Lower lobe of right lung (tissue), 2 donors: ENCODE measurements at places on chromosomes 4 and X. TPM values are rescaled to one million over a fixed set of nuclear protein-coding genes. Genes with fewer than 3 reads are reported as not detected.

The ARHGEF38 gene
- total RNA-seq = 20.6 TPM

The GC gene
- total RNA-seq = 0.86 TPM

The SEC31A gene
- 183 TPM for total RNA-seq

The MYL5 gene
- total RNA-seq = 9.7 TPM

The UGT2A3 gene
- total RNA-seq = not detected

The ANK2 gene
- 14.0 TPM for total RNA-seq

The IGSF1 gene
- 0.09 TPM for total RNA-seq

The EMCN gene
- total RNA-seq = 53.3 TPM

The DMRTC1 gene
- total RNA-seq = not detected

The TBC1D25 gene
- total RNA-seq = 12.0 TPM

GRCh38 chr4:46947541-46947940 lies 38.5 kb upstream of the COX7B2 start:
- no peak for DNase-seq

DNA sequence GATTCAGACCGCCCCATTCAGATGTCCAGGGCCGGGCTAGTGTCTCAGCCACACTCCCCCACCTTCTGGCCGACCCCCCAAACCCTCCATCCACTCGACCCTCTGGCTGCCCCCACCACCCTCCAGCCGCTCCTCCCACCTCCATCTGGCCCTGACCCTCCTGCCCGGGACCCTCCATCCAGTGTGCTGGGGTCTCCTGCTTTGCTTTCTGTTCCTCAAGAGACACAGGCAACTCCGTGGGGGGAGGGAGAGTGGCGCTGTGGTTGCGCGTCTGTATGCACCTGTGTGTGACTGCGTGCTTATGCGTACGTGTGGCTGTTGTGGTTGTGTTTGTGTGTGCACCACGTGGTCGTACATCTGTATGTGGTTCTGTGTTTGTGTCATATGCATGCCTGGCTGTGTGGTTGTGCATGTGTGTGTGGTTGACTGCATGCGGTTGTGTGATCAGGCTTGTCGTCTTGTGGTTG lies 33.3 kb downstream of the CPLX1 start:
- peak; percentile 40 for DNase-seq

DNA sequence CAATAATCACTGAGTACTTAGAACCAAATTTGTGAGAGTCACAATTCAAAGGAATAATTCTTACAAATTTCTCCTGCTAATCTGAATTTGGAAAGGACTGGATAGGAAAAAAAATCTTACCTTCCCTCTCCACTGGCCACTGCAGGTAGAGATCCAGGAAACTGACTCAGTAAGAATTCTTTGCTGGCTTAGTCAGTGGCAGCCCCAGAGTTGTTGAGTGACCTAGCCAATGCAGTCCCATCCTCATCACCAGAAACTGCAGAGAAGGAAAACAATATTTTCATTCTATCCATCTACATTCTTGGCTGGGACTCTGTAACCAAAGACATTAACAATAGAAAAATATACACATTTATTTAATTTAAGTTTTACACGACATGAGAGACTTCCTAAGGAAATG lies 572.0 kb downstream of the ADGRL3 start:
- no peak for DNase-seq

GRCh38 chr4:93825551-93826216 lies 2.9 kb upstream of the ATOH1 start:
- no peak for DNase-seq

- DNase-seq = no peak
Observed at GRCh38 chrX:87813566-87813965, 296.0 kb downstream of the KLHL4 start.

DNA sequence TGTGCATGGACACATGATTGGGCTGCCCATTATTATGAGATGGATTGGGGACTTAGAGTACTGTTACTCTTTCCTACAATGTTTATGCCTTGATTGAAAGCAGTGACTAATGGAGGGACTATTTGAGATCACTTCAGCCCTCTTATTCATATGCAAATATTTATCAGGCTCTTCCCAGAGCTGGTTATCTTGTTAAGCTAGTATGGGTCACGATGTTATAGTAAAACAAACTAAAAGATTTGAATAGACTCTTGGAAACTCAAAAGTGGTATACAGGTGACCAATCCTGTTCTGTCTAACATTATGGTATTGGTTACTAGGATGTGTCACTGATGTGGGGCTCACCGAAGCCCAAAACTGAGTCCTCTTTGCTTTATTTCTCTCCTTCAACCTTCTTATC lies 306.2 kb upstream of the CASK start:
- no peak for DNase-seq

- DNase-seq = no peak
Observed at GRCh38 chr4:122537388-122538135, 81.0 kb upstream of the IL2 start.

GRCh38 chr4:115851918-115852766 lies 738.7 kb upstream of the NDST4 start:
- DNase-seq = peak; percentile 34

DNA sequence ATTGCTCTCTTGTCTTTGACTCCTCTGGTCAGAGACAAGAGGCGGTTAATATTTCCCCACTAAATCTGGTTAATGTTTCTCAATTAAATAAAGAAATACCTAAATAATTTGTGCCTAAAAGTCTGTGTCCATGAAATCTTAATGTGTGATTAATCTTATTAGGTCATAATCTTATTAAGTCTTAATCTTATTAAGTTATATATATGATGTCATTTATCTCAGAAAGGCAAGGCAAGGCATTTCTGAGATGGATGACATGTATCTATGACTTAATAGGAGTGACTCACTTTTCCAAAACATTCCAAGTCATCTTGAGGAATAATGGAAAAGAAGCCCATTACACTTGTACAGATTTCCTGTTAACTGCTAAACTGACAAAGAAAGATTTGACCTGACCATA lies 74.7 kb downstream of the TRAM1L1 start:
- no peak for DNase-seq

- no peak for DNase-seq
Observed at GRCh38 chrX:38335382-38335781, 8.1 kb upstream of the RPGR start.

DNA sequence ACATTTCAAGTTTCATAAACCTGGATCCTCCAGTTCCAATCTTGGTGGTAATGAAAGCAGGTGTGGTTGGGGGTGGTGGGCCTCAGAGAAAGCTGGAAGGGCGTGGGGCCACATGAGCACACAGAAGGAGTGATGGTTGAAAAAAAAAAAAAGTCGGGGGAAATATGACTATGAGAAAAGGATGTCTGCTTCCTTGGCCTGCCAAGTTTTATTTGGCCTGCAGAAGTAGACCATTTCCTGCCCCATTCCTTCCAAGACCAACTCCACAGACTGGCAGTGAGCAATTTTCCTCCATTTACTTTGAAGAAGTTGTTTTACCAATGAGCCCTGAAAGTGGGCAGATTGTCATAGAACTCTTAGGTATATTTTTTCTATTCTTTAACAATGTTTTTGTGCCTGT lies 43.3 kb downstream of the LNX1 start:
- no peak for DNase-seq

- DNase-seq = no peak
Observed at GRCh38 chr4:165355900-165356300, 22.9 kb upstream of the CPE start.

DNA sequence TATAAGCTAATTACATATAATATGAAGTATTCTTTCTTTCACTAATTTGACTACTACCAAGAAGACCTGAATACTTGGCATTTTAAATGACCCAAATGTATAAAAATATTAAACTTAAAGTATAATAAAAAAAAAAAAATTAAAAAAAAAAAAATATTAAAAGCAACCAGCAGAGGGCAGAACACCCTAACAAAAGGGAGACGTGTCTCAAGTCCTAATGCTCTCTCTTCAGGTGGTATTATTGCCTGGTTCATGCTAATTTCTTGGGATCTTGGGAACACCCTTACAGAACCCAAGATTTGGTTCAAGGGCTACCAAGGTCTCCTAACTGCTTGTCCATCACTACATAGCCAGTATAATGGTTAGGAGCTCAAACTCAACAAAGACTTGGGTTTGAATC lies 754.8 kb downstream of the RAB28 start:
- DNase-seq = no peak

GRCh38 chr4:35912174-35912573 lies 332.1 kb downstream of the ARAP2 start:
- no peak for DNase-seq

DNA sequence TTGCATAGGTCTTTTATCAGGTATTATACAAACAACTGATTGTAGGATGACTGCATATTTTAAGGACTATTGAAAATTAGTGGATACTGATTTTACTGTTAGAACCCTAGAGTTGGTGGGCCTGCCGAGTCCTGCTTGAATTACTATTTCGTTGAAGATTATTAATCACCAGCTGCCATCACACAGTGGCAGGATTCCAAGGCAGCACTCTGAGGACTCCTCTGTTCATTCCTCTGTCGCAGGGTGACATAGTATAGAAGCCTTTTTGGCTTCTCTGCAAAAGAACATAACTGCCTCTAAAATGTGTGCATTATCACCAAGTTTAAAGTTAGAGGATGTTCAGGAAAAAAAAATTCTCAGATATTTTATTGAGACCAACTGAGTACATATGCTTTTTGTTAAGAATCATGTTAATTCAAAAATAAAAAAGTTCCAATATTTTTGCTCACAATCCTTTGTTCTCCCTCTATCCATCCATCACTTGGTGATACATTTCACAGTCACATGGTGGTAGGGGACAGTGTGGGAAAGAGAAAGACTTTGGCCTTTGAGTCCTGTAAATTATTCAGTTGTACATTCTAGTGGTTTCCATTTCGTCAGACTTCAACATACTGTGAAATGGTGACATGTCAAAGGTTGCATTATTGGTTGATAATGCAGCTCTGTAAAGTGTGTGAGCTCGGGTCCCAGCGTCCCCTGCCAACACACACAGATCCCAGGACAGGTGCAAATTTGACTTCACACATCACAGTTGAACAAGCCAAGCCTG lies 332.5 kb downstream of the GRID2 start:
- no peak for DNase-seq

GRCh38 chr4:89303177-89303576 lies 4.4 kb downstream of the GPRIN3 start:
- DNase-seq = peak; percentile 51

- DNase-seq = no peak
Observed at GRCh38 chr4:147370473-147370872, 110.4 kb upstream of the EDNRA start.

- no peak for DNase-seq
Observed at GRCh38 chr4:153198719-153199118, 5.5 kb upstream of the TRIM2 start.

- DNase-seq = no peak
Observed at GRCh38 chr4:75779105-75779757, 54.9 kb downstream of the USO1 start.

DNA sequence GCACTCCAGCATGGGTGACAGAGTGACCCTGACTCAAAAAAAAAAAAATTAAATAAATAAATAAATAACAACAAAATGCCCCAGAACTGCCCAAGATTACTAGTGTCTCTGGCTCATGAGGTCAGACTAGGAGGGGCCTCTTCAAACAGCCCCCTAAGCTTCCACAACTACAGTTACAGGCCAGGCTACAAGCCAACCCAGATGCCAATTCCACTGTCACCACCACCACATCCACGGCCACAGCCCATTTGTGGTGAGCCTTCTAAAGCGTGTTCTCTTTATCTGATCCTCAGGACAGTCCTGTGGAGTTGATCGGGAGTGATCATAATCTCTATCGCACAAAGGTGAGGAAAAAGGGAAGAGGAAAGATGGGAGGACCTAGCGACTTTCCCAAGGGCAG lies 36.6 kb downstream of the IGFBP7 start:
- DNase-seq = no peak

DNA sequence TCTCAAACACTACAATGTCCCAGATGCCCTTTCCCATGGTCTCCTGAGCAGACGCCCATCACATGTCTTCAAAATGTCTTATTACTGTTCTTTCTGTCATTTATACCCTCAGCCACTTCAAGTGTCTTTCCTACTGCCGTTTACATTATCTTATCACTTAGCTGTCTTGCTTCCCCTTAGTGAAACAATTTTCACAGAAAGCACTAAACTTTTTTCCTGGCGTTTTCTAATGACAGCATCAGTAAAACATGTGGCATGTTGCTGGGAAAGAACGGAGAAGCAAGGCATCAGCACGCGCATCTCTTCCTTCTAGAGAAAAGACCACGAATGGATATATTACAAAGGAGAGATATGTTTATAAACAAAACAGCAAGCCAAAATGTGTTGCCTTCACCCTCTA lies 189.7 kb upstream of the SLIT2 start:
- DNase-seq = no peak

DNA sequence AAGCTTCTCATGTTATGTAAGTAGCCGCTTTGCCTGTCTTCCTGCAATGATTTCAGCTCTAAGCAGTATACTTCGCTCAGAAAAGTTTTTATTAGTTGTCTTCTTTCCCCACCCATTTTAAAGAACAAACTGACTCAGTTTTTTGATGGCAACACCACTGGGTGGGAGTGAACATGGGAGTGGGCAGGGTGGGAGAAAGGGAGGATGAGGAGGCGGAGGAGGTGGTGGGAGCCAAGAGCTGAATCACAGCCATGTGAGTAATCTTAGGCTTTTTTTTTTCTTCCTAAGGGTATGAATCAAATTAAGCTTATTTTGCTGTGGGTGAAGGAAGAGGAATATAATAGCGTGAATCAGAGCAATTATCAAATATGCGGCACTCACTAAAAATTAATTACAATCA lies 574.3 kb upstream of the DIPK2B start:
- DNase-seq = no peak

DNA sequence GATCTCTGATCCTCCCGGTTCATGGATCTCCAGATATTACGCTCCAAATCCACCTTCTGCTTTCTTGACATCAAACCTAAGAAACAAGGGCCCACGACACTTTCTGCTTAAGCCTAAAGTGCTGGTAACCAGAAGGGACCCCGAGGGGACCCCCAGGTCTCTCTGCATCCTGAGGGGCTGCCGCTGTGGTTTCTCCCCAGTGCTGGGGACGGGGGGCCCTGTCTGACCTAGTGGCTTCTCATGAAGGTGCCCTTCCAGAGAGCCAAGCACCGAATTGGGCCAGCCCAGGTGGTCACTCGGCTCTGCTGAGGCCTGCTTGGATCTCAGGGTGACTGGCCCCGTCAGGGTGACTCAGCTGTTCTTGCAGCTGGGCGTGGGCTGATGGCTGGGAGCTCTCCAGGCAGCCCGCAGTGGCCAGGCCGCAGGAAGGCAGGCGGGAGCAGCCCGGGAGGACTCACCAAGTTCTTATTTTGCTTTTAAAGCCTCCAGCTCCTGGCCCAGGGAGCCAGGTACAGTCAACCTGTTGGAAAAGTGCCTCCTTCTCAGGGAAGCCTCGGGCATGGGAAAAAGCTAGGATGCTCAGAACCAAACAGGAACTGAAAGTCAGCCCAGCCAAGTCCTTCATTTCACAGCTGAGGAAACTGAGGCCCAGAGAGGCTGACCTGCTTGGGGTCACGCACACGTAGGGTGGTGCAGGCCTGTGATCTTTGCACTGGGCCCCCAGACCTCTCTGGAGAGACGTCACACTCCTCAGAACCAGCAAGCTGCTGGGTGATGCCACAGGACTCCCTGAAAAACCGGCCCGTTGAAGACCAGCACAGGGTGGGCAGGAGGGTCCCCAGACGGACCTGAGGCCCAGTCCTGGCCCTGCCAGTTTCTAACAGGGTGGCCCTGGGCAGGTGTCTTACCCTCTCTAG lies 16.7 kb downstream of the BLOC1S4 start:
- peak; percentile 80 for DNase-seq
